ENCODE measurements at places on chromosomes 11 and 22.

GRCh38 chr11:120816711-120817110 is 207.2 kb upstream of the TBCEL start:
- DNase-seq: no peak

- DNase-seq: no peak
Measured at GRCh38 chr22:37904572-37905533, 1.2 kb upstream of the MICALL1 start.

DNA sequence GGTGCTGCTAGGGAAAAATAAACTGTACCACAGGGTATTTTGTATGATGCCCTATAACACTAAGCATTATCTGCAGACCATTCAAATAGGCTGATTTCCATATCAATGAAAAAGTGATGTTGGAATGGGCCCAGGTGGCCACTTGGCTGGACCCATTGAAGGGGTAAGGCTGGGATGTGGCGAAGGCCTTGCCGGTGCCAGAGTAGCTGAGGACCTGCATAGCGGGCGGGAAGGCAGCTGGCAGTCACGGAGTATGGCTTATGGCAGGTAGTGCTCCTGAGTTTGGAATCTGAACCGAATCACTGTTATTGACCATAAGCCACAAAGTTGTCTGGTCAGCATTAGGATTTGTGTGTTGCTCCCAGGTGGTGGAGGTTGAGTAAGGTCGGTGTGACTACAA is 131.0 kb downstream of the MICAL2 start:
- no peak for DNase-seq

GRCh38 chr22:40302149-40302548 is 44.2 kb upstream of the ADSL start:
- DNase-seq: no peak

DNA sequence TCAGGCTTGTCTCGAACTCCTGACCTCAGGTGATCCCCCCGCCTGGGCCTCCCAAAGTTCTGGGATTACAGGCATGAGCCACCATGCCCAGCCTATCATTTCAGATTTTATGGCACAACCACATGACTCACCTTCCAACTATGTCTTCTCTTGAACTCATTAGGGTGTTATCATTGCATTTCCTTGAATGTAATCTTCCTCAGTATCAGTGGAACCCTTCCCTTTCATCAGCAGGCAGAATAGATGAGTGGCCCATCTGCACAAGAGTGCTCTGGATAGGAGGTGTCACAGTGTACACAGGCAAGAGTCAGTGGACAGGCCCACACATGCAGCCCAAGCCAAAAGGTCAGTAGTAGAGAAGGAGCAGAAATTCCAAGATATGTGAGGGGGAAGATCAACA is 29.1 kb upstream of the AQP11 start:
- DNase-seq: no peak

- DNase-seq: no peak
Measured at GRCh38 chr11:113729456-113729855, 23.3 kb upstream of the TMPRSS5 start.
